ENCODE measurements at places on chromosomes 12 and 14.

DNA sequence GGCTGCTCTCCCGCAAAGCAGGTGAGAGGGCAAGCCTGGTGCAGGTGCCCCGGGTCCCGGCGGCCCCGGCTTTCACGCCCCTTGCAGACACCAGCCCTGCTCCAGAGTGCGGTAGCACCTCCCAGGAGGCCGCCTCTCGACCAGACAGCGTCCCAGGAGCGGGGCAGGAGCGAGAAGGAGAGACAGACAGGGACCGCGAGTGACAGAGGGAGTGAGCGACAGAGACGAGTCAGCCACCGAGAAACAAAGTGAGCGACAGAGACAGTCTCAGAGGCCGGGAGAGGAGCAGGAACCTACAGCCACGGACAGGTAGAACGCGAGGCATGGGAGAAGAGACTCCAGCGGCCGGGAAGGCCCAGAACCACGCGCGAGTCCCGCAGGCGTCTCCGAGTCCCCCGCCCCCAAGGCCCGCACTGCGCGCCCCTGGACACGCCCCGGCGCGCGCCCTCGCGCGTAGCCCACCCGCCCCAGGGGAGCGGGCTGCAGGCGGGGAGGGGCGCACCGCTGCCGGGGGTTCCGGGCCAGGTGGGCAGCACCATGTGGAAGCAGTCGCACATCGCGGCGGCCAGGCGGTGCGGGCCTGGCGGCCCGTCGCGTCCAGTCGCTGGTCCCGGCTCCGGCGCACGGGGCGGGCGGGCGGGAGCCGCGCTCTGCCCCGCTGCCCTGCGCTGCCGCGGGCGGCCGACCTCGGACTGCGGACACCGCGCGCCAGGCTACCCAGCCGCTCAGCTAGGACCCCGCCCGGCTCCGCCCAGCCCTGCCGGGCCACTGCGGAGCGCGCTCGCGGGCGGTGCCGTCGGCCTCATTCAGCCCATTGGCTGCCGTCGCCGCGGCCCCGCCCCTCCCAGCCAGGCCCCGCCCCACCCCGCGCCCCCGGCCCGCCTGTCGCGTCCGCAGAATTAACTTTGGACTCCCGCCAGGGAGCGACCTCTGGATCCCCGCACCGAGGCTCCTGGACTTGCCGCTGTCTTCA, at the start of gene AHNAK2:
TSS of gene AHNAK2 (minus strand) at position 694 of the 973 bp plus-strand sequence. CDS start at position 557, 137 bp downstream.
- peak; percentile 81 for DNase-seq

GRCh38 chr14:39268393-39268792, 34.7 kb downstream of the MIA2 start:
- DNase-seq = peak; percentile 50

- DNase-seq = no peak
Observed at GRCh38 chr14:79698298-79698711, 513.0 kb downstream of the DIO2 start.

- DNase-seq = no peak
Observed at GRCh38 chr12:29518407-29518806, 20.9 kb upstream of the OVCH1 start.

GRCh38 chr14:94685681-94686485, 73.7 kb downstream of the SERPINA3 start:
- no peak for DNase-seq

- DNase-seq = peak; percentile 5
Observed at GRCh38 chr12:71009430-71010142, 89.0 kb upstream of the PTPRR start.

DNA sequence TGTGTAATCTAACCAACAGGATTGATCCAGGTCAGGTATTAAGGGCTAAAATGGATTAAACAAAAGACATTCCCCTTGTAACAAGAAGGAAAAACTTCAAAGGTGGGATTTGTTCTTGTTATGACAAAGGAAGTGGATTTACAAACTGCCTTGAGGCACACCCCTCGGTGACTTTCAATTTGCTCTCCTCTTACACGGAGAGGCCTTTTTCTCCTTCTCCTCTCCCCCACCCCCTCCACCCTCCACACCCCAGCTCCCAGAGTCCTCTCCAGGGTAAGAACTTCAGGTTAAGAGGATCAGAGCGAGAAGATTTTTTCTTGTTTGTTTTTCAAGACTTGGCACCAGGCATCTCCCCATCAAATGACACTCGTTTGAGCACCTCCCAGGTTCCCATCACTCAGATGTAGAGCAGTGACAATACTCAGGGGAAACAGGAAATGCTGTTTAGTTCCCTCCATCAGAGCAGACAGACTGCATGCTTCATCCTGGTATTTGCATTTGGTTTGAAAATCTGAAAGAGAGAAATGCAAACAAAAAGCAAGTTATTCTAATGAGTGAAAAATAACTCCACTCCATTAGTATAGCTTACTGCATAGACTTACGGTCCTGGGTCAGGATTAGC, 77.6 kb upstream of the TMEM260 start:
- no peak for DNase-seq

- DNase-seq = no peak
Observed at GRCh38 chr12:30813525-30814294, 59.0 kb upstream of the CAPRIN2 start.

GRCh38 chr12:42156232-42156631, 11.6 kb upstream of the GXYLT1 start:
- DNase-seq = no peak

- DNase-seq = no peak
Observed at GRCh38 chr12:87728931-87729593, 300.1 kb downstream of the C12orf50 start.
